Stimulated activated CD8-positive, alpha-beta memory T cell treated with anti-CD3 and anti-CD28 coated beads, Interleukin-7, amount 100 ng/mL, for 1 hour (primary cell): ENCODE measurements at places on chromosomes 6 and 20.

DNA sequence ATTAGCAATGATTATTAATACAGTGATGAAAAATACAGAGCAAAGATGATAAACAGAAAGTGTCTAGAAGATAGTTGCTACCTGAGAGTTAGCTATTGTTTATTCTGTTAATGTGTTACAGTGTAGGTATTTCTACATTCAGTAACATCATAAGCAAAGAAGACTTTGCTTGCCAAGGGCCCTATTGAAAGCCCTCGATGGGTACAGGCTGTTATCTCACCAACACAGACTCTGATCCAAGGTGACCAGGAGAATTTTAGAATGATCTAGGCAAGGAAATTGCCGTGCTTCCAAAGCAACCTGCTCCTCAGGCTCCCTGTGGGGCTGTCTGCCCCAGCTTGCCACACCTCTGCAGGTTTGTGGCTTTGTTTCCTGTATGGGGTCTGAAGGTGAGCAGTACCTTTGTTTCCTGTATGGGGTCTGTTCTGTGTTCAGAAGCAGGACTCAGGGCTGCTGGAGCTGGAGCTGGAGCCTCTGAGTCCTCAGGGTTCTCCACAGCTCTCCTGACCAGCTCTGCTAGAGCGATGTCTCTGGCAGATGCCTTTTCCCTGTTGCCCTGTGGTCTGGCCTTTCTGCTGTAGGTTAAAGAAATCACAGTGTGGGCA lies 32.5 kb downstream of the PHACTR3 start:
- no peak for DNase-seq

GRCh38 chr6:19551611-19552010 lies 285.6 kb upstream of the ID4 start:
- DNase-seq, result no peak

- DNase-seq, result no peak
Observed at GRCh38 chr20:54649511-54649962, 174.1 kb downstream of the DOK5 start.

DNA sequence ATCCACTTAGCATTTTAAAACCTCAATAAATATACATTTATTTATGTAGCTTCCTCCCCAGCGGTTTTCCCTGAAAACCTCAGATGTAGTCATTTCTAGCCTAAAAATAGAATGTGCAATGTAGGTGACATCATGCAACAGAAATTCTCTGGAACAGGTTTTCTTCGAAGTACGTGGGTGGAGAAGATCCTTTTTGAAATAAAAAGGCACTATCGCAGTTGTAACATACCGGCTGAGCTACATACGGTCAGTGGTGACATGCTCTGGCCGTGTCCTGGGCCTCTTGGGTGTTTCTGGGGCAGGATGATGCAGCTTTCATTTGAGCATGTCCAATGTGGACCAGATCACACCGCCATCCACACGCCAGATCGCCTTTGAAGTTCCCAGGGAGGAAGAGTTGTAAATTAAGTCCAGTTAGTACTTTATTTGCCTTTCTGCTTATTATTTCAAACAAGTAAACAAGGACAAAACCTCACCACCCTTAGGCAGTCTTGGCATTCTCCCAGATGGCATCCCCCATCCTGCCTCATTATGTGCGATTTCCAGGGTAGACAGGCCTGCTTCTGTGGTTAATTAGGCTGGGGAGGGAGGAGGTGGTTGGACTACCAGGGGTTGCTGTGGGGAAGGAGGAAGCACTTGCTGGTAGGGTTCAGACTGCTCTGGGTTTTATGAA lies 109.5 kb upstream of the CLDN20 start:
- DNase-seq, result no peak

DNA sequence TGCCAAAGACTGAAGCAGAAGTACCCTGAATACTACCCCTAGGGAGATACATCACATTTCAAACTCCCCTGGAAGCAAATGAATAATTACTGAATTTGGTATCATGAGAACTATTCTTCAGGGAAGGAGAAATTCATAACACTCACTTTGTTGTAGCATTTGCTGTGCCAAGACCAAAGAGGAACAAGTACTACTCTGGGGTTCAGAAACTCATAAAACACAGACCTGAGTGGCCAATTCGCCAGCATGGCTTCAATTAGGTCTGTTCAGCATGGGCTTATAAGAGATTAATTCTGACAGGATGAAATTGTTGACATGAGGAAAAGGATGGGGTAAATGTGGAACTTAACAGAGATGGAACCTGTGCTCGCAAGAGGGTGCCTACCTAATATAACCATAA lies 6.5 kb downstream of the ELOVL5 start:
- no peak for DNase-seq
